ENCODE measurements at places on chromosomes 1 and 21. TPM values are rescaled to one million over a fixed set of nuclear protein-coding genes. Genes with fewer than 3 reads are reported as not detected.
A peak's percentile ranks its signal among the peaks of the same experiment; 100 is the strongest.

- DNase-seq, result no peak
Observed at GRCh38 chr1:218380125-218380977, 35.2 kb downstream of the TGFB2 start.

DNA sequence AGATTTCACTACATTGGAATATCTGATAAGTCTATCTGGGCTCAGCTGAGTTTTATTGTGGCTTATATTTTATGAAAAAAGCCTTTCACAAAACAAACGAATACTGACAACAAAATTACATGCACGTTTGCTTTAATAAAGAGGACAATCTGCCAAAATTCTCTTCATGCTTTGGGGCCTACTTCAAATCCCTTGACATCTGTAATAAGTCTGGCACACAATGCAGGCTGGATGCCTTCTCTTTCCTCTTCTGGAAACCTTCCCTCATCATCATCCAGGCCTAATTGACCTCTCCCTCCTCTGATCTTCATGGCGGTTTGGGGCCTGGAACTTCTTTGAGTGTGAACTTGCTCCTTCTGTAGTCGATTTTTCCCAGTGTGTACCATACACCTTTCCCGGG is 70.3 kb downstream of the MAP10 start:
- DNase-seq, result no peak

CAPN8 gene
- total RNA-seq, result not detected

- peak; percentile 79 for DNase-seq
Observed at GRCh38 chr1:156104065-156104810, 10.3 kb upstream of the LMNA start.

- peak; percentile 96 for DNase-seq
Observed at GRCh38 chr1:25743164-25744139, 56.5 kb upstream of the SELENON start.

RIPK4 gene
- 0.17 TPM for total RNA-seq

DNA sequence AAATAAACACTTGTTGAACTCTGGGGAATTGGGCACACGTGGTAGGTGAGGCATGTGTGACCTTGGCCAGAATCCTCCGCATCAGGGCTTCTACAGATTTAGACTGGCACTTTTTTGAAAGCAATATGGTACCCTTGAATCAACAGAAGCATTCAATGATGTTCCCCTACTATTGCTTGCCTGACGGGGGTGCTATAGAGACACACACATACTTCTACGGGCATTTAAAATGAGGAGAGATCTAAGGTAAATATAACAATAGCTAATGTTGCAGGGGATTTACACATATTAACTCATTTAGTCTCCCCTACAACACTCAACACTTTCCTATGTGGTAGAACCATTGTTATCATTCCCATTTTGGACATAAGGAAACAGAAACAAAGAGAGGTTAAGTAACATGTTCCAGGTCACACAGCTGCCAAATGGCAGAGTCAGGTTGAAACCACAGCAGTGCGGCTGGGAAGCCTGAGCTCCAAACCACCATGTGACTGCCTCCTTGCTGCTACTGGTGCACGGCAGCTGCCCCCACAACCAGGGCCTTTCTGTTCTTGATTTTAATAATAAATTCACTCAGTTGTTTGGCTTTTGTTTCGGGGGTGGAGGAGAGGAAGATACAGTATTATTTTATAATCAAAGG is 147.4 kb downstream of the ZNF281 start:
- DNase-seq, result no peak

- DNase-seq, result no peak
Observed at GRCh38 chr21:22311741-22312462, 1313.7 kb downstream of the NCAM2 start.

GRCh38 chr1:40363721-40364120 is 9.8 kb upstream of the SMAP2 start:
- no peak for DNase-seq

DNA sequence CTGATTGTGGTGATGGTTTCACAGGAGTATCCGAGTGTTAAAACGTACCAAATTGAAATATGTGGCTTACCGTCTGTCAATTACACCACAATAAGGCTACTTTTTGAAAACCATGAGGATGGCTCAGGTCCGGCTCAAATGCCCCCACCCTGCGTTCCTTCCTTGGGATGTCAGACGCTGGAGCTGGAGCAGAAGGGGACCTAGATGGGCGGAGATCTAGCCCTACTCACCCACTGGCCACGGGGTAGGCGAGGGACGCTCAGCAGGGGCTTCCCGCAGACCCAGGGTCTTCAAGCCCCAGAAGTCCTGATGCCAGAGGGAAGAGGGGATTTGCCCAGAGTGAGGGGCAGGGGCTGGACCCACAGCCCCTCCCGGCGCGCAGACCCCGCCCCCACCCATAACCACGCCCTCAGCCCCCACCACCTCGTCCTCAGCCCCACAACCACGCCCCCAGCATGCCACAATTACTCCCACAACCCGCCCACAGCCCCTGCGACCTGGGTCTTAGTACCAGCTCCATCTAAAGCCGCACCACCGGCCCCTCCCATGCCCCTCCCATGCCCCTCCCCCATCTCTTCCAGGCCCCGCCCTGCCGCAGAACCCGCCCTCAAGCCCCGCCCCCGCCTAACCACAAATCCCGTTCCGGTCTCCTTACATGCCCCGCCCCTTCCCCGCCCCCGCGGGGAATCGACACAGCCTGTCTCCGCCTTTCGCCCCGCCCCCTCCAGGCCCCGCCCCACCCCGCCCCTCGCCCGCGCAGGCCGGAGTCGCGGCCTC is at the start of gene LRRC3:
Gene LRRC3, plus strand, starts transcription at position 764 of the 777 bp plus-strand sequence. CDS start 1,135 bp downstream, outside the sequence.
- DNase-seq, result peak; percentile 93

DNA sequence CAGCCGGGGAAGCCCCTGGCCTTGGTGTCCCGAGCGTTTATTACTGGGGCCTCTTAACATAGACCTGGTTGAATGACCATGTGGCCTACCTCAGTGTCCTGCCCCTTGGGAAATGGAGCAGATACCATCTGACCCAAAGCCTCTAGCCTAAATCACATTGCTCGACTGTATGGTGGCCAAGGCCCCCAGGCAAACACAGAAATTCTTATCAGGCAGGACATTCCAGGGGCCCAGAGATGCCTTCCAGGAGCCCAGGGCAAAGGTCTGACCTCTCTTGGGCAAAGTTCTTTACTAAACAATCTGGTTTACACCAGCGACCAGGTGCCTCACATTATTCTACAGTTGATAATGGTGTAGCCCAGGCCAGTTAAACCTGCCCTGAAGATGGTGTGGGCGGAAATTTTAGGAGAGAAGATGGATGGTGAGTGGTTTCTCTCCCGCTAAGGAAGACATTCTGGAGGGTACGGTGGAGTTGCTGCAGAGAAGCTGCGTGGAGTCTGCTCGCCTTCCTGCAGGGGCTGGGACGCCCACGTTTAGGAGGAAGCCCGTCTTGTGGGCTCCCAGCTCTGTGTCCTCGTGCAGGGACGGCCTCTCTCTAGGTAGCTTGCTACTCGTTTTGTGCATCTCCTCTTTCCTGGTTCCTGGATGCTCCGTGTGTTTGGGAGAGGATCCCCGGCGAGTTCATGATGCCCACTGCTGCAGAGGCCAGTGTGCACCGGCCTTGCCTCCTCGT is 21.2 kb downstream of the AJAP1 start:
- no peak for DNase-seq

DNA sequence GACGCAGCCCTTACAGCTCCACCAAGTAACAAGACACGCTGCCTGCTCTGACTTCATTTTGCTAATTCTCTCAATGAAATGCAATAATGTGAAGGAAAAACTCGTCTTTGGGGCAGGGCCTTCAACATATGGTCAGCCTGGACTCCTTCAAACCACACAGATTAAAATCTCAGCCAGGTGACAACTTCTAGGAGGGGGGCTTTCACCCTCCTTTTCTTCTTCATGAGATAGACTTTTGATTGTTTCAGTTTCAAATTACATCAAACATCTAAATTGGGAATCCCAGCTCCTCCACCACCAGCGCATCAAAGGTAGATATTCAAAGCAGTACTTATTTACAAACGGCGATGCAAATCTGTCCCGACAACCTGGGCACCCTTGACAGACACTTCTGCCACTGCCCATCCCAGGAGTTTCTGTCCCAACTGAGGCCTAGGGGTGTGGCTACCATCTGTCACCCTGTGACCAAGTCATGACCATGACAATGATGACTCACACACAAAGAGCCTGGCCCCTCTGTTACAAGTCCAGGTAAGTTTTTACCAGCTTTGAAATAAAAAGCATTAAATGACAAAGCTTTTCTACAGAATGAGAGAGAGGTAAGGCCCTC is 29.7 kb downstream of the SSBP3 start:
- DNase-seq, result no peak

- DNase-seq, result no peak
Observed at GRCh38 chr1:60055336-60055735, 18.2 kb downstream of the C1orf87 start.

GRCh38 chr1:159790237-159790917 is 9.6 kb downstream of the DUSP23 start:
- DNase-seq, result no peak

HRNR gene
- total RNA-seq, result not detected

GRCh38 chr1:214843281-214843680 is 239.3 kb upstream of the KCNK2 start:
- DNase-seq, result no peak

DNA sequence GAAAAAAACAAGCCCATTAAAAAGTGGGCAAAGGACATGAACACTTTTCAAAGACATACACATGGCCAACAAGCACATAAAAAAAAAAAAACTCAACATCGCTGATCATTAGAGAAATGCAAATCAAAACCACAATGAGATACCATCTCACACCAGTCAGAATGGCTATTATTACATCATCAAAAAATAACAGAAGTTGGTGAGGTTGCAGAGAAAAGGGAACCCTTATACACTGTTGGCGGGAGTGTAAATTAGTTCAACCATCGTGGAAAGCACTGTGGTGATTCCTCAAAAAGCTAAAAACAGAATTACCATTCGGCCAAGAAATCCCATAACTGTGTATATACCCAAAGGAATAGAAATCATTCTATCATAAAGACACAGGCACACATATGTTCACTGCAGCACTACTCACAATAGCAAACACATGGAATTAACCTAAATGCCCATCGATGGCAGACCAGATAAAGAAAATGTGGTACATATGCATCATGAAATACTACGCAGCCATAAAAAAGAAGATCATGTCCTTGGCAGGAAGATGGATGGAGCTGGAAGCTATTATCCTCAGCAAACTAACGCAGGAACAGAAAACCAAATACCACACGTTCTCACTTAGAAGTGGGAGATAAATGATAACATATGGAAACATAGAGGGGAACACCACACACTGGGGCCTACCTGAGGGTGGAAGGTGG is 70.1 kb downstream of the INTS7 start:
- no peak for DNase-seq

DNA sequence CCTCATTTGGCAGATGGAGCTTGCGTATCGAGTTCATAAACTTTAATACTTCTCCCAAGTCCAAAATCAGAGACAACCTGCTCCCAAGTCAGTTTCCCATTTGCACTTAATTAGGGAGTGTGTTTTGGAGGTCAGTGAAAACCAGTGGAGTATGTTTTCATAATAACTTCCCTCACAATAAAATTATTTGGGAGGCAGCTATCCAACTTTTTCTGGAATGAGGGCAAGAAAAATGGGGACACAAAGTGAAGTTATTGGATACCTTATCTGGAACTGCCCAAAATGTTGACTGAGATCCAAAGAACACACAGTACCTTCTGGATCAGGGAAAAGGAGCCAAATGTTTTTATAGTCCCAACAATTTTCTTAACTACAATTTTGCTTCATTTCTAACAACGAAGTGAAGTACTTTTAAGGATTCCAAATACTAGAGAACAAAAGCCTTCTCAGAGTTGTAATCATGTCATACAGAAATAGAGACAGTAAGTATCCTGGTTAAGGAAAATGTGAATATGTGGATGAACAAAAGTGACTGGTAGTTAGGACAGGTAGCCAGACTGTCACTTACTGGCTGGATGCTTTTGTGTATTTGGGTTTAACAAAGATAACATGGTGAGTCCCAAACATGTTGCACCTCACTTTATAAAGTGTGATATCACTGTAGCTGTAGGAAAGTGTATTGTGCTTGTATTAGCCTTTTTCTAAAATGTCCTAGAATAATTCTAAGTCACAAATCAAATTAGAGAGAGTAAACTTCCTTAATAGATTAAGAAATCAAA is 325.0 kb downstream of the HLX start:
- DNase-seq, result no peak

GRCh38 chr1:180387413-180387812 is 115.0 kb downstream of the ACBD6 start:
- DNase-seq, result no peak

GRCh38 chr1:15411593-15412137 is 2.0 kb downstream of the EFHD2 start:
- peak; percentile 69 for DNase-seq

DNA sequence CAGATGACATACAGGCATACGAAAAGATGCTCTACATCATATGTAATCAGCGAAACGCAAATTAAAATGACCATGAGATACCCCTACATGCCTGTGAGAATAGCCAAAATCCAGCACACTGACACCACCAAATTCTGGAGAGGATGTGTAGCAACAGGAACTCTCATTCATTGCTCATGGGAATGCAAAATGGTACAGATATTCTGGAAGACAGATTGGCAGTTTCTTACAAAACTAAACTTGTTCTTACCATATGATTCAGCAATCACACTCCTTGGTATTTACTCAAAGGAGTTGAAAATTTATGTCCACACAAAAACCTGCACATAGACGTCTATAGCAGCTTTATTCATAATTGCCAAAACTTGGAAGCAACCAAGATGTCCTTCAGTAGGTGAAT is 52.6 kb downstream of the TM2D1 start:
- DNase-seq, result no peak

- DNase-seq, result no peak
Observed at GRCh38 chr1:4048076-4048475, 148.0 kb upstream of the C1orf174 start.
